A549 (cell line): ENCODE measurements at places on chromosomes 16 and 17. TPM values are rescaled to one million over a fixed set of nuclear protein-coding genes. Genes with fewer than 3 reads are reported as not detected.

Gene FHOD1
- polyA plus RNA-seq = 29.1 to 34.2 TPM (median 33.6 TPM) in 3 replicates

Gene RPRML
- polyA plus RNA-seq = 0.10 to 0.22 TPM (median 0.20 TPM) in 3 replicates

Gene MIF4GD
- polyA plus RNA-seq = 22.2 to 24.6 TPM (median 23.9 TPM) in 3 replicates

Gene CMTM4
- 22.9 to 25.9 TPM (median 24.8 TPM) in 3 replicates for polyA plus RNA-seq

Gene SPIRE2
- polyA plus RNA-seq = 8.2 to 9.9 TPM (median 9.7 TPM) in 3 replicates

DNA sequence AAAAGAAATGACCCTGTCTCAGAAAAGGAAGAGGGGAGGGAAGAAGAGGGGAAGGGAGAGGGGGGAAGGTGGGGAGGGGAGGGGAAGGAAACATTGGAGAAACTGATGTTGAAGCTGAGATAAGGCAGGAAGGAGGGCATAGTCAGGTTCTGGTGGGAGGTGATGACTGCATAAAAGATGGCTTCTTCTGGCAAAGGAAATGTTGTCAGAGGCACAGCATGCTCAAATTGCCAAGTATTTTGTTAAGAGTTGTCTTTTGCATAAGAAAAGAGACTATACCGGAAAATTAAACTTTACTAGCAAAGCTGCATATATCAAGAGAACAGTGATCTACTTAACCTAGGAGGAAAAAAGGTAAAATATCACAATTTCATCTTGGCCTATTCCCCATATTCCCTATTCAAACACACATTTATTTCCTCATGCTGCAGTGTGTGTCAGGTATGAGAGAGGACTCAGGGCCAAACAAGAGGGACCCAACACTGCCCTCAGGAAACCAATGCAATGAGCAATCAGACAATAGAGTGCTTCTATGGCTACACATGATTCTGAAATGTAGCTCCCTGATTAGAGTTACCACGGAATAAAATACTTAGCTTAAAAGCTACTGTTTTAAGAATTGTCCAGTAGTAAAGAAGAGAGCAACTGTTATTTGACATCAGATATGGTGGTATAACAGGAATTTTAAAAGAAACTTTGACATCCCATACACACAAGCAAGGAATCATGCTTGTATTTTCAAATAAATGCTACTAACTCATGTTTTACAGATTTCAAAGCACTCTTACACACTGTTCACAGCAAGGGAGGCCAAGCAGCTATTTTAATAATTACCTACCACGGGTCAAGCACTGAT lies 80.9 kb downstream of the PARN start:
- DNase-seq = no peak

DNA sequence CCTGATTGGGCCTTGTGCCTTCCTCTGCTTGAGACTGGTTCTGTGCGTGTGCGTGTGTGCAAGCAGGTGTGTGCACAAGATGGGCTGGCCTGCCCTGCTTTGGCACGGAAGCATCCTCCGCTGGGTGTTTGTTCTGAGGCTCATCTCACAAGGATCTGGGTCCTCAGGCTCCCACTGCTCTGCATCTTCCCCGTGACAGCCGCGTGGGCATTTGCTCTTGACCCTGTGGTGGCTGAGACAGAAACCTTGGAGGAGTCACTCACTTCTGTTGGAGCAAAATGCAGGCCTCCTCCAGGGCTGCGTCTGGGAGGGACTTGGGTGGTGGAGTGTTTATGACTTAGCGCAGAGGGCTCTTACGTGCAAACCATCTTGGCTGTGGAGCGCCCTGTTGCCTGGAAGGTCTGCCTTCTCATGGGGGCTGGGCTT lies 119.2 kb downstream of the RPTOR start:
- no peak for DNase-seq

DNA sequence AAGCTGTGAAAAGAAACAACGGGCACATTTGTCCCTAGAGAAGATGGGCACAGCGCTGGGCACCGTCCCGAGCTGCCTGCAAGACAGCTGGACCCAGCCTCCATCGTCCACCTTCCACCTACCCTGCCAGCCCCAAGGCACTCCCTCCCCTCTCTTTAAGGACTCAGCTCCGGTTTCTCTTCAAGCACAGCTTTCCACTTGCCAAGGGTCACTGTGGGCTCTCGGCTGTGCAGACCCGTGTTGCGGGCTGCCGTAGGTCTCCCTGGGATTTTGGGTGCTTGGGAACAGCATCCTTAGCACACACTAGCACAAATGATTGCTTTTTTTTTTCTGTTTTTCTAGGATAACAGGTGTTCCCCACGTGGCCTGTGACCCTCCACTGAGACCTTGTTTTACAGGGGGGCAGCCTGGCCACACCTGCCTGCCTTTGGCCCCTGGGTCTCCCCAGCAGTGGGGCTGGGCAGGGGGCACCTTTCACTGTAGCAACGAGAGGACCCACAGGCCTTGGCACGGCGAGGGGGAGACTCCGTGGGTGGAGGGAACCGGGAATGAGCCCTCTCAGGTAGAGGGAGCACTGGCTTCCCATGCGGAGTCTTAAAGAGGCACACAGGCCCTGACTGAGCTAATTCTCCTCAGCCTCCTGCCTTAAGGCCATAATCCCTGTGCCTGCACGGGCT lies 1.4 kb downstream of the CHMP6 start:
- no peak for DNase-seq

GRCh38 chr17:79984877-79985276 lies 50.8 kb downstream of the TBC1D16 start:
- DNase-seq = no peak

DNA sequence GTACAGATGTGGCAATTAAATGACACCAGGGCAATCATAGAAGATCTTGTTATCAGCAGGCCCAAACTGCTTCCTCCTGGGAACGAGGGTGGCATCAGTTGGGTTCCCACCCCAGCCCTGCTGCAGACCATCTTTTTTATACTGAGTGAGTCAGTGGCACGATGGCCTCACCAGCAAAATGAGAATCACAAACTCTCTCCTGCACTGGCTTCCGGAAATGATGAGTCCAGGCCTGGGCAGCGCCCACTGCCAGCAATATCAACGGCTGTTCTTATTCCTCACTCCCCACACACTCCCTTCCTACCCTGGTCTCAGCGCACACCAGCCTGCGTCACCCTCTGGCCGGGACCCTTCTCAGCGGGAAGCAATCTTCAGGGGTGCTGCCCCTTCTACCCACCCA lies 340.3 kb downstream of the FOXL1 start:
- DNase-seq = no peak

GRCh38 chr16:79899316-79899715 lies 298.8 kb upstream of the MAF start:
- DNase-seq = no peak

DNA sequence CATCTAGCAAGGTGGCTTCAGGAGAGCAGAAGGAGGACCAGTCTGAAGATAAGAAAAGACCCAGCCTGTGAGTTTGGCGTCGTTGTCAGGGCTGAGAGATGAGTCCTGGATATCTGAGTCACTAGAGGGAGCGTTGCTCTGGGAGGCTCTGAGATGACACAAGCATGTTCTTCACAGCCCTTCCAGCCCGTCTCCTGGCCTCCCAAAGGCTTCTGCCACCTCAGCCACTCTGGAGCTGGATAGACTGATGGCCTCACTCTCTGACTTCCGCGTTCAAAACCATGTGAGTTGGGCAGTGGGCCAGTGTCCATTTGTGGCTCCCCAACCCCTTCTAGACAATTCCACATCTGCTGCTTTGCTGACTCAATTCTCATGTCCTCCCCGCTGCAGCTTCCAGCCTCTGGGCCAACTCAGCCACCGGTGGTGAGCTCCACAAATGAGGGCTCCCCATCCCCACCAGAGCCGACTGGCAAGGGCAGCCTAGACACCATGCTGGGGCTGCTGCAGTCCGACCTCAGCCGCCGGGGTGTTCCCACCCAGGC lies 2.3 kb downstream of the TGFB1I1 start:
- no peak for DNase-seq
